ENCODE measurements at places on chromosomes 11 and 22.

DNA sequence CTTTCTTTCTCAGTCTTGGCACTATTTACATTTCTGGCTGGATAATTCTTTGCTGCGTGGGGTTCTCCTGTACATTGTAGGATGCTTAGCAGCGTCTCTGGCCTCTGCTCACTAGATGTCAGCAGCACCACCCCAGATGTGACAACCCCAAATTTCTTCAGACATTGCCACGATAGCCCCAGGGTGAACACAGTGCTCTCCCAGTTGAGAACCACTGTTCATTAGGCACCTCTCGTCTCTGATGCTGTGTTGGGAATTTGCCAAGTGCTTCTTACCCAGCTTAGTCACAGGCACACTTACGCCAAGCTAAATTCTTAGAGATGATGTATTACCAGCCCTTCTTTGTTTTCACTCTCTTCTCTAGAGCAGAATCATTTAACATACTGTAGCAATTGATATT is 9.4 kb downstream of the TRIM6 start:
- DNase-seq: no peak

DNA sequence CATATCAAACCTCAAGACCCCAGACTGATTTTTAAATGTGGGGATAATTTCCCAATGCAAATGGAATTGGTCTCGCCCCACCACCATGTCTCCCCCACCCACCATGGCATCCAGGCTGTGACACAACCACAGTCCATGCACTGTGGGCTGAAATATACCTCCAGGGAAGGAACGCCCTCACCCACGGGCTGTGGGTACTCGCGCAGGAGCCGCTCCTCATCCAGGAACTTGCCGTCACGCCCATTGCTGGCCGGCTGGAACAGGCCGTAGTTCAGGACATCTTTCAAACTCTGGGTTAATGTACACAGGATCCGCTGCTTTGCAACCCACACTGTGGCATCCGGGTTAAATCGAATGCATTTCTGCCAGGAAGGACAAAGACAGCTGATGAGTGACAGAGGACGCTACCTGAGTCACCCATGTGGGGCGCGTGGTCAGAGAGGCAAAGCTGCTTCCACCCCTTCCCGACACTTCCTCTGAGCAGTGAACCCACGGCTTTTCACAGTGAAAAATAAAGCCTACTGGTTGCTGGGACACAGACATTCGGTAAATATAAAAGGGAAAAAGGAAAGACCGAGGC is 133.6 kb downstream of the SHANK2 start:
- DNase-seq: no peak

DNA sequence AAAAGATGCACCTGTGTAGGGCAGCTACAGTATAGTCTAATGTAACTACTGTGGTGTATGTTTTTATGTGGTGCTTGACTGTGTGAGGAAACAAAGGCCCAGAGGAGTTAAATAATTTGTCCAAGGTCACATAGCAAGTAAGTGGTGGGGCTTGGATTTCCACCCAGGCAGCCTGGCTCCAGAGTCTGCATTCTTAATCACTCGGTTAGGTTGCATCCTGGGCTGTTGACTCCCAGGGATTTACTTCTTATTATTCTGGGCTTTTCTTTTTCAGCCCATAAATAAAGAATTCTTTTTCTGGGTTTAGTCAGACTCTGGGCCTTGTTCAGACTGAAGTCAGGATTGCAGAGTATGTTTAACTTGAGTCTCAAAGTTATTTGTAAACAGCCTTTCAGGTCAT is 82.1 kb downstream of the ARHGAP42 start:
- DNase-seq: no peak

GRCh38 chr22:26565889-26566288 is 24.0 kb downstream of the TPST2 start:
- DNase-seq: no peak

GRCh38 chr11:133163463-133164419 is 368.6 kb downstream of the OPCML start:
- DNase-seq: no peak

DNA sequence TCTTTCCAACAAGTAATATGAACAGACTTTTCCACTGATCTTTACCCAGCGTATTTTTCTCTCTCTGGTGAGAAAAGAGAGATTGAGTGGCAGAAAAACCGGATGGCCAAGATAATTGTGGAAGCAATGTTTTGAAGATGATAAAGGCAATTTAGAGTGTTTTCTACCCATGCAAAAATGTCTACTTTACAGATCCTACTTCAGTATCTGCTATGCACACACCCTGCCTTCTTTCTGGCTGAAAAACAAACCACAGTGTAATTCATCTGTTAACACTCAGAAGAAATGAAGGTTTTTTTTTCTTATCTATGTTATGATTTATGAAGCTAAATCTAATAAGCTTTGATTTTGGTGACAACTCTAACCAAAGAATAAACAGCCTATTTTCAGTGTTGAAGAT is 56.8 kb downstream of the SLC5A12 start:
- no peak for DNase-seq

- DNase-seq: no peak
These were observed 21.5 kb downstream of the ETS1 start for GRCh38 chr11:128565881-128566280.
